ENCODE measurements at places on chromosomes 7 and 10. TPM values are rescaled to one million over a fixed set of nuclear protein-coding genes. Genes with fewer than 3 reads are reported as not detected.

Gene GIMAP7
- 39.7 TPM for total RNA-seq

Gene PDZD8
- 15.6 TPM for total RNA-seq

Gene IDI1
- total RNA-seq = 87.9 TPM

Gene JCAD
- 0.58 TPM for total RNA-seq

GRCh38 chr7:28784171-28784902, 173.8 kb downstream of the TRIL start:
- ATAC-seq = no peak

- ATAC-seq = no peak
These were observed 13.5 kb upstream of the TBX20 start for GRCh38 chr7:35267411-35267810.

DNA sequence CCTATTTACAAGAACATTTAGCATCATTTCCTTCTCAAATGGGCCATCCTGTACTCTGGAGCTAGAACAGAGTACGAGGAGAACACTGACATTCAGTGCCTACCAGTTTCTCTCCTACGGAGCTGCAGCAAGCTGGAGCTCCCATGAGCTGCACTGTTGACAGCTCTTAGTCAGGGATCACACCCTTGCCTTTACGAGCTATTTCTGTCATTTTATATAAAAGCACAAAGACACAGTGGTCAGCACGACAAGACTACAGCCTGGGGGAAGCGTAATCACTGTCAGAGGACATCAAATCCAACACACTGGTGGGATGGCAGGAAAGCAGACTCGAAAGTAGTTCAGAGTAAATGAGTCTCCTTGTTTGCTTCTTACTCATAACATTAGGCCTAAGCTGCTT, 2.7 kb downstream of the CDCA7L start:
- ATAC-seq = no peak

GRCh38 chr7:137848095-137848494, 1.3 kb upstream of the DGKI start:
- ATAC-seq = no peak

GRCh38 chr7:5758753-5759335, 22.6 kb downstream of the RNF216 start:
- ATAC-seq = no peak

- peak; percentile 73 for ATAC-seq
These were observed 136.0 kb downstream of the KIF20B start for GRCh38 chr10:89837165-89838043.

DNA sequence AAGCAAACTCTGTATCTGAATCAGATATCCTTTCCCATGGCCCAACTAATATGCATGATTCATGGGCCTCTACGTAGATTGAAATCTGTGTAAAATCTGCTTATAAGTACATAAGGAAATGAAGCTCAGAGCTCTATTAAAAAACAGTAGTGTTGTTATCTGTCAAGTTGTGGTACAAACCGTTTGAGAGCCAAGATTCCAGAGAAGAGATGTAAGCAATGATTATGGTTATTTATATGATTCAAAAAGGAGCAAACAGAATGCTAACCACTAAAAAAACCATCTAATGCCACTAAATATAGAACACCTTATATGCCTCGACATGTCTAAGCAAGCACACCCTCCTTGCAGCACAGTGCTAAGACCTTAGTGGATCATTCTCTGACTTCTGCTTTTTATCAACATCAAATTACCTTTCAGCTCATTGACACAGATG, 26.6 kb downstream of the RPP38 start:
- ATAC-seq = peak; percentile 82

GRCh38 chr7:121924269-121925186, 51.6 kb downstream of the PTPRZ1 start:
- no peak for ATAC-seq

GRCh38 chr7:44155191-44156185, 14.4 kb upstream of the MYL7 start:
- ATAC-seq = no peak

DNA sequence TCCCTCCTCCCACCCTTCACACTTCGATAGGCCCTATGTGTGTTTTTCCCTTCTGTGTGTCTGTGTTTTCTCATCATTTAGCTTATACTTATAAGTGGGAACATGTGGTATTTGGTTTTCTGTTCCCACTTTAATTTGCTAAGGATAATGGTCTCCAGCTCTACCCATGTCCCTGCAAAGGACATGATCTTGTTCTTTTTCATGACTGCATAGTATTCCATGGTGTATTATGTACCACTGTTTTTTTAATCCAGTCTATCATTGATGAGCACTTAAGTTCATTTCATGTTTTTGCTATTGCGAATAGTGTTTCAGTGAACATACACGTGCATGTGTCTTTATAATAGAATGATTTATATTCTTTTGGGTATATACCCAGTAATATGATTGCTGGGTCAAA, 46.3 kb upstream of the GNAT3 start:
- ATAC-seq = no peak
